ENCODE measurements at places on chromosomes 7 and 10.
A peak's percentile ranks its signal among the peaks of the same experiment; 100 is the strongest.

GRCh38 chr10:129945064-129945463, 19.0 kb downstream of the EBF3 start:
- DNase-seq: no peak

GRCh38 chr7:3239291-3239691, 61.8 kb upstream of the SDK1 start:
- no peak for DNase-seq

- no peak for DNase-seq
These were observed 4.6 kb downstream of the LANCL2 start for GRCh38 chr7:55369427-55370400.

DNA sequence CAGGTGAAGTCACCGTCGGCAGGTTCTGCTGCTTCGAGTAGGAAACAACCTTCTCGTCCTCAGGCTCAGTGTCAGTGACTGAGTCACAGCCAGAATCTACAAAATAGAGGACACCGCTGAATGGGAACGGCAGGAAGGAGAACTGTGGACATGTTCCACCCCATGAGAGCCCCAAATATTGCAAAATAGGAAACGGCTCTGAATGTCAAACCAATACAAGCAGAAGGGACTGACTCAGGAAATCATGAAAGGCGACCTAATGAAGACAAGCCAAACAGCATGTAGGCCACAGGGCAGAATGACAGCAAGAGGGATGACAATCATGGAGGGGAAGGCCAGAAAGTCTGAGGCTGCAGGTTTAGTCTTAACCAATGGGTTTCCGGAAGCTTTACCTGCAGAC, 63.5 kb downstream of the PIK3AP1 start:
- peak; percentile 85 for DNase-seq

DNA sequence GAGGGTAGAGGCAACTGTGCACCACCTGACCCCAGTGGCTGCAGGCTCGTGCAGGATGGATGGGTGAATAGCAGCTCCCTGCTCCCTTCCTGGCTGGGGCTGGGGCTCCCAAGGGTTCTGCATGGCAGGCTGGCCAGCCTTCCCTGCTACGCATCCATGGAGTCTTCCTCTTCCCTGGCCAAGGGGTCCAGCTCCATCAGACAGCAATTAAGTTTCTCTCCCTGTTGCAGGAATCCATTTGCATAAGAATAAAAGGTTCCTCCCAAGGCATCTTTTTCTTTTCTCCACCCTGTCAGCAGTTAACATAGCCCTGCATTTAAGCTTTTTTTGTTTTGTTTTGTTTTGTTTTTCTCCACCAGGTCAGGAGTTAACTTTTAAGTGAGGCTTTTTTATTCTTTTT, 10.0 kb upstream of the CPA2 start:
- no peak for DNase-seq

DNA sequence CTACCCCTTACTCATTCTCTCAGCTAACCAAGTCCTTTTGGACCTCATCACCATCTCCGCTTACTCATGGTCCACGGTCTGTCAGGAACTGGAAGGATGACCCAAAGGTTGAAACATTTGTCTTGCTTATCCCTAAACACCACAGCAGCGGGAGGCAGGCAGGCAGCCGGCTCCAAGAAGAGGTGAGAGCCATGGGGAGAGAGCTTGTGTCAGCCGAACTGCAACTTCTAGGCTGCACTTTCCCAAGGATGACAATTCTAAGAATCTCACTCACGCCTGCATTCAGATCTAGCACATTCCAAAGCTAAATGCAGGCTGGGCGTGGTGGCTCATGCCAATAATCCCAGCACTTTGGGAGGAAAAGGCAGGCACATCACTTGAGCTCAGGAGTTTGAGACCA, 86.0 kb downstream of the SPDYE5 start:
- no peak for DNase-seq

GRCh38 chr7:2734751-2735571, 47.0 kb downstream of the AMZ1 start:
- DNase-seq: peak; percentile 68

GRCh38 chr7:70033226-70033625, 435.0 kb downstream of the AUTS2 start:
- peak; percentile 26 for DNase-seq

GRCh38 chr7:44141221-44141850, at the start of gene MYL7:
Gene MYL7 (minus strand): TSS chr7:44141332. CDS start chr7:44141305, 27 bp downstream.
- no peak for DNase-seq

DNA sequence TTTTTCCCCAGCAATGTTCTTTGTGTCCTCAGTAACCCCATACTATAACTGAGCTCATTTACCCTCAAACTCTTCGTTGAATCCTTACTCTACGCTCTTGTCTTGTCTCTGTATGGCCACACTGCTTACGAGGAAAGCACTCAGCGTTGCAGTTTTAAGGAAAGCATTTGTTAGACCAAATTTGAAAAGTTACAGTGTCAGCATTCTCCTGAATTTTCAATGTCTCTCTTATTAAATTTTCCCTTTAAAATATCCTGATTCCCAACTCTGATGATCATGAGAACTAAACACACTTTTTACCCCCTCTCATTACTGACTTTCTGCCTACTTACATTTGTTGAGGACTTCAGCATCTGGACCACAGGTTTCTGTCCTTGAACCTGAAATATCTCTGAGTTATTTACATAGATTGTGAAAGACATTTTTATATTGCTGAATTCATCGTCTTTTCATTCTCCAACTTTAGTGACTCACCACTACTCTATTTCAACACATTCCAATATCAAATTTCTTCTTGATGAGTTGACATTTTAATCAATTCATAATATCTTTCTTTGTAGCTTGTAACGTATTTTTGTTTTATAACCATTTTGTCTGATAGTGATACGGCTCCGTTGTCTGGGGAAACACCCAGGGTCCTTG, 19.8 kb upstream of the VWDE start:
- no peak for DNase-seq

DNA sequence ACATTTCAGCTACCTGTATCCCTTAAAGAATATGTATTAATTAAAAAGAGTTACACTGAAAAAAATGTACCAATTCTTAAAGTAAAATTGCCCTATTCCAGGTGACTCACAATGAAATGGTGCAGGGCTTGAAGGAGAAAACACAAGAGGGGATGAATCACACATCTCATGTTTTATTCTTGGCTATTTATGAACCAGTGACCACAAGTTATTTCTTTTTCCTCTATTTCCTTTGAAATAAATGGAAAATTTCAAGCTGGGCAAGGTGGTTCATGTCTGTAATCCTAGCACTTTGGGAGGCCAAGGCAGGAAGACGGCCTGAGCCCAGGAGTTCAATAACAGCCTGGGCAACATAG, 106.8 kb downstream of the UBE2H start:
- DNase-seq: no peak

- no peak for DNase-seq
These were observed 89.2 kb downstream of the ARID5B start for GRCh38 chr10:61990761-61991135.

GRCh38 chr10:90407131-90407530, 450.7 kb downstream of the HTR7 start:
- no peak for DNase-seq

DNA sequence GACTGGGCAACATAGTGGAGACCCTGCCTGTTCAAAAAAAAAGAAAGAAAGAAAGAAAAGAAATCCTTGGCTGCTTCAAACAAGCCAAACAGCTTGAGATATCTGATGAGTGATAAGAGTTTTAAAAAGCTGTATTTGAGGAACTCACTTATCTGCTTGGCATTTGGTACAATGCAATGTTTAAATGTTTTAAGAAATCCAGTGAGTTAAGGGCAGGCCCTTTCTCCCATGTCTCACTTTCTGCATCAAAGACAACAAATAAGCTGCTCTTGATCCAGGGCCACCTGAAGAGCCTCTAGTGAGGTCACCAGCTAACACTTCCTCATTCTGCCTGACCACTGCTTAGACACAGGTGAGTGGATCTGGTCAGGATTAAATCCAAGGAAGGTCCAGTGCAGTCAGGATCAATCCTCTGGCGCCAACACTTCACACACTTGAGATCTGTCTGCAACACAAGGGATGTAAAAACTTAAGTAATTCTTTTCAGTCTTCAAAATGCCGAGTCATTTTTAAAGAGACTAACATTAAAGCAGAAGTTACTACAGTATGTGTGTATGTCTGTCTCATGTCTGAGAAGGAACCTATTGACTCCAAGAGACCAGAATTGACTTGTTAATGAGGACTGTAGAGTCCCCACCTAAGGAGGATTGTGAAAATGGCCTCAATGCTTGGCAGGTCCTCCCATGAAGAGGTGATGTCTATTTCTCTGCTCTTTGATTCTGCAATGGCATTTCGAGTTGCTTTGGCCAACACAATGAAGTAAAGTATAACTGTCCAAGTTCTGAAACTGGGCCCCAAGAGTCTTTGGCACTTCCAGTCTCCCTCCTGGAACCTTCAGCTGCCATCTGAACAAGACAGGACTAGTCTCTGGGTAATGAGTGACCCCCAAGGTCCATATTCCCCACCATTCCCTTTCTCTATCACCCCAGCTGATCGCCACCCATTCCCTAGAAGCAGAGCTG, 43.1 kb downstream of the CREB3L2 start:
- DNase-seq: peak; percentile 74

DNA sequence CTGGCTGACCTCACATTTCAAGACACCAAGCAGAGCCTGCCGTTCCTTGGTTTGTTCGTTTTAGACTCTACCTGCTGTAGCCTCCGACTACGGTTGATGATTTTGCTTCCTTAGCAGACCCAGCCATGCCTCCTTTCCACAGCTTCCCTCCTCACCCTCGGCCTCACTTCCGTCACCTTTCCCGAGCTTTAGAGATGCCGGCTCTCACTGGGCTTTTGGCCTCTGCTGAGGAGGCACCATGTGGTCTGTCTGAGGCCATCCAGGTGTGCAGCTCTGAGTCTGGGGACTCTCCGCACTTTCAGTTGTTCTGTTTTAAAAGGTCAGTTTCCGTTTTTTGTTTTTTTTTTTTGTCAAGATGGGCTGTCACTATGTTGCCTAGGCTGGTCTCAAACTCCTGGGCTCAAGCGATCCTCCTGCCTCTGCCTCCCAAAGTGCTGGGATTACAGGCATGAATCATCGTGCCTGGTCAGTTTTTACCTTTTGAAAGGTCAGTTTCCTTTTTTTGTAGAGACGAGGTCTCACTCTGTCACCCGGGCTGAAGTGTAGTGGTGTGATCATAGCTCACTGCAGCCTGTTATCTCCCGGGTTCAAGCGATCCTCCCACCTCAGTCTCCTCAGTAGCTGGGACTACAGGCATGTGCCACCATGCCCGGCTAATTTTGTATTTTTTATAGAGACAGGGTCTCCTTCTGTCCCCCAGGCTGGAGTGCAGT, 11.7 kb downstream of the ORAI2 start:
- DNase-seq: no peak

- peak; percentile 6 for DNase-seq
These were observed 965 bp upstream of the PROSER2 start for GRCh38 chr10:11822026-11822756.

- no peak for DNase-seq
These were observed 3.5 kb upstream of the KCP start for GRCh38 chr7:128913870-128914565.

DNA sequence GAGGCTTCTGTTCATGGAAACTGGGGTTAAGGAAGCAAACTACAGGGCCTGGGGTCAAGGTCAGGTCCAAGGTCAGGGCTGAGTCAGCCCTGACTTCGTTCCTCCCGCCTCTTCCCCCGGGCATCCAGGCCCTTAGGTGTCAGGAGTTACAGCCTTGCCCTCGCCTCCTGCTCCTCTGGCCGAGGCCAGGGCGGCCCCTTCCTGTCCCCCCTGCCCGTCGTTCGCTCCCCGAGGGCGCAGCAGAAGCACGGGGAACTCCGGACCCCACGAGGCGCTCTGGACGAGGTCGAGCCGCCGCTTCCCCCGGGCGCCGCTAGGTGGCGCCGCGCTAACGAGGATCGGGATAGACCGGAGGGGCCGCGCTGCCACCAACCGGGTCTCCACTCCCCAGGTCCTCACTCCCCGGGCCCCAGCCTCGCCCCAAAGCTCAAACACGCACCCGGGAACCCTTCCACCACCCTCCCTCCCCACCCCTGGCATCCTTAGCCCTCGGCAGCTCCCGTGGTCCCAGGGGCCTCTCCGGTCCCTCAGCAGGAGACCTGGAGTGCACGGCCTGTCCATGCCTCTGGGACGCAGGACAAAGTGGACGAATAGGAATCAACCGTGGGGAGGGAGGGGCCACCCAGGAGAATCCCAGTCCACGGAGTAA, 59.2 kb upstream of the MYL10 start:
- peak; percentile 68 for DNase-seq

DNA sequence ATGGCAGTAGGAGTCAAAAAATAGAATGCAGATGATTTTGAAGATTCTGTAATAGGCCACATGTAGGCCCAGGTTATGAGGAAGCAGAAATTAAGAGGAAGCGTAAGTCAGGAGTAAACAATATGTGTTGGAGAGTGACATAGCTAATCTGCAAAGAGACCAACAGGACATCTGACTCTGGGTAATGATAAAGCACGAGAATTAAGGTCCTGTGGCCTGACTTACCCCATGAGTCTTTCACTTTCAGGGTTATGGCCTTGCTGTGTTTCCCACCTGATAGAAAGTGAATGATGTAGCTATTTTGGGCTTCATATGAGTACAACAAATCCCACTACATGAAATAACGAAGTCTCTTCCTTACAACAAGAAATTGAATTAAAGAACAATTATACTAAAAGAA, 393.0 kb downstream of the MAGI2 start:
- DNase-seq: no peak

GRCh38 chr10:84047258-84048010, 91.9 kb upstream of the GHITM start:
- no peak for DNase-seq

GRCh38 chr10:63431962-63432797, 33.6 kb downstream of the JMJD1C start:
- peak; percentile 11 for DNase-seq
